A549 treated with AZD2906 at 1 μM for 4 hours (cell line): ENCODE measurements at places on chromosomes 1 and 21. TPM values are rescaled to one million over a fixed set of nuclear protein-coding genes. Genes with fewer than 3 reads are reported as not detected.

The TMIGD3 gene
- total RNA-seq: 0.08 TPM in 1 of 5 replicates, not detected in the others

The ASCL5 gene
- total RNA-seq: 0.08 to 0.16 TPM (median 0.09 TPM) in 5 replicates

The FMN2 gene
- total RNA-seq: 3.2 to 4.4 TPM (median 3.8 TPM) in 5 replicates

The RGS2 gene
- total RNA-seq: 135 to 200 TPM (median 157 TPM) in 5 replicates

The OR2T5 gene
- total RNA-seq: not detected in 5 replicates

The ADCY10 gene
- 0.02 to 0.13 TPM (median 0.07 TPM) in 4 of 5 replicates, not detected in the other for total RNA-seq

The OLIG2 gene
- total RNA-seq: 0.07 TPM in 1 of 5 replicates, not detected in the others

The ANXA9 gene
- total RNA-seq: 0.56 to 1.0 TPM (median 0.72 TPM) in 5 replicates

The CD1C gene
- not detected in 5 replicates for total RNA-seq

The LDLRAD1 gene
- total RNA-seq: not detected in 5 replicates

The TTC34 gene
- 0.02 to 0.05 TPM (median 0.03 TPM) in 5 replicates for total RNA-seq

The PRPF38A gene
- total RNA-seq: 20.3 to 24.3 TPM (median 22.9 TPM) in 5 replicates

The C1orf115 gene
- total RNA-seq: 4.4 to 6.3 TPM (median 5.9 TPM) in 5 replicates

The SEMA4A gene
- total RNA-seq: 0.34 to 0.69 TPM (median 0.40 TPM) in 5 replicates

The MUTYH gene
- total RNA-seq: 7.1 to 10.8 TPM (median 9.2 TPM) in 5 replicates

The CRNN gene
- total RNA-seq: not detected in 5 replicates

The FAM72A gene
- 9.9 to 10.3 TPM (median 10.2 TPM) in 5 replicates for total RNA-seq

The NLRP3 gene
- 0.02 TPM in 1 of 5 replicates, not detected in the others for total RNA-seq
